ENCODE measurements at places on chromosomes 5 and 9. TPM values are rescaled to one million over a fixed set of nuclear protein-coding genes. Genes with fewer than 3 reads are reported as not detected.

- peaks cover 12% of the 10 kb centered on the region for H3K4me1 ChIP-seq
- DNase-seq: peak; percentile 44
- H3K27ac ChIP-seq: no peak overlapping the region
- no peaks in the 10 kb centered on the region for H3K36me3 ChIP-seq
- no peaks in the 10 kb centered on the region for H3K27me3 ChIP-seq
Measured at GRCh38 chr9:31272456-31273295, 1111.8 kb upstream of the ACO1 start.

GRCh38 chr5:156031181-156031580 lies 295.8 kb upstream of the SGCD start:
- H3K4me1 ChIP-seq: no peaks in the 10 kb centered on the region
- no peaks in the 10 kb centered on the region for H3K36me3 ChIP-seq
- H3K4me3 ChIP-seq: no peak overlapping the region
- no peak overlapping the region for H3K27ac ChIP-seq
- no peak for DNase-seq

GRCh38 chr5:9775339-9775738 lies 145.2 kb upstream of the TAS2R1 start:
- H3K27ac ChIP-seq: no peak overlapping the region
- no peak for DNase-seq
- H3K27me3 ChIP-seq: peaks cover 14% of the 10 kb centered on the region
- no peaks in the 10 kb centered on the region for H3K36me3 ChIP-seq
- H3K4me1 ChIP-seq: no peaks in the 10 kb centered on the region

SPATA31C2 gene
- not detected for total RNA-seq

ZNF879 gene
- total RNA-seq: 1.3 TPM

NXNL2 gene
- 0.49 TPM for total RNA-seq

GABRA1 gene
- total RNA-seq: not detected

CENPK gene
- 15.3 TPM for total RNA-seq

PCDHGA11 gene
- total RNA-seq: 0.30 TPM

Data from MCF 10A (cell line).